CD4-positive, alpha-beta T cell (primary cell): ENCODE measurements at places on chromosomes 5 and 9.

- DNase-seq = no peak
Measured at GRCh38 chr9:18520416-18521047, 46.6 kb downstream of the ADAMTSL1 start.

GRCh38 chr5:19676895-19677294 lies 311.1 kb downstream of the CDH18 start:
- no peak for DNase-seq

GRCh38 chr5:23012842-23013241 lies 159.7 kb upstream of the CDH12 start:
- no peak for DNase-seq

DNA sequence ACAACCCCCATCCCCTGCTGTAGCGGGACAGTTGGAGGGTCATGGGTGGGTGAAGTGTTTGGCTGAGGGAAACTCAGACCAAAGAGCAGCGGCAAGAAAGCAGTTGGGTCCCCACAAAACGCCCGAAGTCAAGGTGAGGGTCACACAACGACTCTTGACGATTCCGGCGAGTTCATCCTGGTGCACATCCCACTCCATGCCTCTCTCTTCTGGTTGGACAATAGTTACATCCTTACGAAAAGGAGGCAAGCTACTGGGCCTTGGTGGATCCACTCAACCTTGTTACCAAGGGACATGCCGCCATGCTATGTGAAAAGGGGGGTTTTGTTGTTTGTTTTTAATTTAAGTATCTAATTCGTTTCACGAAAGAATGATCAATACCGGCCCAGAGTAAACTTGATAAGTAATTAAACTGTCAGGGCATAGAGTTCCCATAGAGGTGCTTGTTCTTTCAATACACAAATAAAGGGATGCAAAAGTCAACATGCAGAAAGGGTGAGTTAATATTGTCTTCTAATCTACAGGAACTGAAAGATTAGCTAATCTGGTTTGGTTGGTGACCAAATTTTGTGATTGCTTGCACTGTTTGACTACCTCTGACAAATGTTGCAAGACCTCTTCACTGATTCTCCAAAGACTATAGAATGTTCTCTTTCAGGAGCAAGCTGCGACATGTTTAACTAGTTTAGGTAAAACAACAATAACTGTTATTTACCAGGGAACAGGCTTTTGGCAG lies 732 bp upstream of the SMIM15 start:
- DNase-seq = no peak

DNA sequence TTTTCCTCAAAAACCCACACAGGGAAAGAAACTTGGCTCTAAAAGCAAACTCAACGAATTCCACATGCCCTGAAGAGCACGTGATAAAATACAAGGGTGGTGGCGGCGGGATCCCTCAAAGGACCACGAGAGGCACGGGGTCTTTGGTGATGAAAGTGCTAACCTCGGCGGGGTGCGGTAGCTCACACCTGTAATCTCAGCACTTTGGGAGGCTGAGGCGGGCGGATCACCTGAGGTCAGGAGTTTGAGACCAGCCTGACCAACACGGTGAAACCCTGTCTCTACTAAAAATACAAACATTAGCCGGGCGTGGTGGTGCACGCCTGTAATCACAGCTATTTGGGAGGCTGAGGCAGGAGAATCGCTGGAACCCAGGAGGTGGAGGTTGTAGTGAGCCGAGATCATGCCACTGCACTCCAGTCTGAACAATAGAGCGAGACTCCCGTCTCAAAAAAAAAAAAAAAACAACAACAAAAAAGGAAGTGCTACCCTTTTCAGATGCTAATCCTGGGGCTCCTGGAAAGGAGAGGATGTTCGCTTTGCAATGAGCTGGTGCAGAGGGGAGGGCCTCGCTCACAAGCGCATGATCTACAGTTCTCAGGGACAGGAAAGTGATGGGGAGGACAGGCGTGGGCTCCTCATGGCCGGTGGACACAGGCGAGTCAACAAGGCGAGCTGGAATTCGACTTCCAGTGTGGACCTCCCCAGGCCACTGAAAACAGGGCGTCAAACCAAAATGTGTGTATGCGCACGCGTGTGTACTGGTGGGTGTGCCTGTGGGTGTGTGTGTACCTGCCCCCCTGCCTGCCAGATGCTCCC lies 54.1 kb downstream of the USP20 start:
- DNase-seq = no peak

- DNase-seq = no peak
Measured at GRCh38 chr9:127319366-127320114, 55.0 kb downstream of the GARNL3 start.

- DNase-seq = no peak
Measured at GRCh38 chr9:120522558-120522957, 57.4 kb downstream of the CDK5RAP2 start.

DNA sequence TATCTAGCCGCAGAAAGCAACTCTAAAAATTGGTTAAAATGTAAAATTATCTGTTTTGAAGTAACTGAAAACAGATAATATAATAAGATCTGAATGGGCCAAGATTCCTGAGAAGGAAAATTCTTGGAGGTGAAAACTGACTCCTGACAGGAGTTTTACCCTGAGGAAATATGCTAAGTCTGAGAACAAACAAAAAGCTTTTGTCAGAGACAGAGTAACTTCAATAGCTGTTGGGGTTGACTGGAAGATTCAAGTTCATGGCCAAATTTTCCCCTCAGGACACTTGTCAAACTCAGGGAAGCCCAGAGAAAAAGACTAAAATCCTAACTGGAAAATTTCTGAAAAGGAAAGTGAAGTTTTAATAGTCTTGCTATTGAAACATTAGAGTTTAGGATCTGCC lies 5.7 kb downstream of the PCDHB4 start:
- no peak for DNase-seq

DNA sequence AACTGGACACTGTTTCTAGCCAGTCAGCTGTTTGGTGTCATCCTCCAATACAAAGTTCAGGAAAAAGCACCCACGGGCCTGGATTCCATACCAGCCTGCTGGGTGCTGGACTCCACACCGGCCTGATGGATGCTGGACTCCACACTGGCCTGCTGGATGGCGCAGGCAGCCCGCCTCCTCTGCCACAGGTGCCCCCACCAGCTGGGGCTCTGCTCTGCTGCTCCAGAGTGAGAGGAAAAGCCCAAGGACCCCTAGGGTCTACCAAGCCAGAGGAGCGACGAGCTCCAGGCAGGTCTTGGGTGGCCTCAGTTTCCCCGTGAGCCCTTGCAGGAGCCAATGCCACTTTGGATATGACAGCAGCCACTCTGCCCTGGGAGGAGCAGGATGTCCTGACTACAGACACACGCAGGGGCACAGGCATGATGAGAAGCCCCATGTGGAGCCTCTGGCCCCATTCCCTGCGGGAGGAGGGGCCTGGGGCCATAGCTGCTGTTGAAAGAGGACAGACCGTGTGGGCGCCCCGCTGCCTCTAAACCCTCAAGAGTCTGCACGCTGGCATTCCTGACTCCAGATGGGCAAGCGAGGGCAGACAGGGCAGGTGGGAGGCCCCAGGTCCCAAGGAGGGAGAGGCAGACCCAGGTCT lies 141.6 kb downstream of the OLFM1 start:
- no peak for DNase-seq

DNA sequence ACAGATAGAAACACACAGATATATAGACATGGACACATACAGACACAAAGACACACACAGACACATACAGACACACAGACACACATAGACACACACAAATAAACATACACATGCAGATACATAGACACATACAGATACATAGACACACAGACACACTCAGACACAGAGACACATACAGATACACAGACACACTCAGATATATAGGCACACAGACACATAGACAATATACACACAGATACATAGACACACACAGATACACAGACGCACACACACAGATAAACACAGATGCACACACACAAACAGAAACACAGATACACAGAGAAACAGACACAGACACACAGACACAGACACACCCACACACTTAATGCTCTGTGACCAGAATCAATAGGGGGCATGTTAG lies 156.8 kb downstream of the IRX2 start:
- no peak for DNase-seq

DNA sequence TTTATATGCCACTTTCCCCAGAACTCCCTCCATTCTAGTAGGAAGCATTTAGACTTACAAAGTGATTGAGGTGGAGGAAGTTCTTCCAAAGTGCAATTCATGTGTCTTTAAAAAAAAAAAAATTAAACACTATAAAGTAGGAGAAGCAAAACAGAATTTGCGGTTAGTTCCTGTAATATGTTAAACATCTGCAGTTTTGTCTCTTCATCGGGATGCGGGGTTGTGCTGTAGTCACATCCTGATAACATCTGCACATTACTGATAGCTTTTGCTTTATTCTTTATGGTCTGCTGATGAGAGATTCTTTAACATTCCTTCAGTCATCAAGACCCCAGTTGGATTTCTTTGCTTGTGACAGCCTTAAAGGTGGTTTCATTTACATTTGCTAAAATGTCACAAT lies 694.3 kb downstream of the NR2F1-AS1 start:
- no peak for DNase-seq

DNA sequence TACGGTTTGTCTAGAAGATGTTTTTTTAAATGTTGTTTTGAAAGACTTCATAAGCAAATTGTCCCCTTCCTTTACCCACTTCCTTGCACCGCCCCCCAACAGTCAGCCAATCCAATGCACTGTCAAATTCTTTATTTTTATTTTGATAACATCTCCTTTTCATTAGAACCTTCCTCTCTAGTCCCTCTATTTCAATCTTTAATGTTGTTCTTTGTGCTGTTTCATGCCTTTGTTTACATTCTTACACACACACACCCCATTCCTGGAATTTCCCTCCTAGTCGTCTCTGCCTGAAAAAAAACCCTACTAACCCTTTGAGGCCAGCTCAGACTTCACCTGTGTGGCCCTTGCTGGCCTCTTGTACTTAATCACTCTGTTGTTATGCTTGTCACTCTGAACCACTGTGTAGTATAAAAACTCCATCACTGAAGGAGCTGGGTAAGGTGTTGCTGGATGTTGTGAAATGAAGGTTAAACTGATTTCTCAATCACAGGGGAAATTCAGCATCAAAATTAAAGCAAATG lies 133.4 kb downstream of the UGCG start:
- DNase-seq = peak; percentile 37

- DNase-seq = no peak
Measured at GRCh38 chr9:107631788-107632187, 142.2 kb upstream of the KLF4 start.

- DNase-seq = no peak
Measured at GRCh38 chr5:165400086-165400485, 1894.7 kb downstream of the MAT2B start.

- DNase-seq = no peak
Measured at GRCh38 chr5:102600964-102601363, 102.2 kb upstream of the SLCO6A1 start.

DNA sequence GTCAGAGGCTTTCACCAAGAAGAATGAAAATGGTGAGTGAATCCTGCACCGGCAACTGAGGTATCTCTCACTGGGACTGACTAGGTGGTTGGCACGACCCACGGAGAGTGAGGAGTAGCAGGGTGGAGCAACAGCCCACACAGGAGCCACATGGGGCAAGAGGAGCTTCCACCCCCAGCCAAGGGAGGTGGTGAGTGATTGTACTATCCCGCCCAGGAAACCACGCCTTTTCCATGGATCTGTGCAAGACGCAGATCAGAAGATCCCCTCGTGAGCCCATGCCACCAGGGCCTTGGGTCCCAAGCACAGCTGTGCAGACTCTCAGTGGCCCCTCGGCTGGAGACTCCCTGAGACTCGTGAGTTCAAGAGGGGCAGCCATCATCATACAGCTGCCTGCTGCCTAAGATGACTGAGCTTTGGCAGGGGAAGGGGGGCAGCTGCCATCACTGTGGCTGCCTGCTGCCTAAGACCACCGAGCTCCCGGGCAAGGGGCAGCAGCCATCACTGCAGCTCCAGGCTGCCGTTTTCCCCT lies 229.5 kb downstream of the AP3B1 start:
- no peak for DNase-seq

DNA sequence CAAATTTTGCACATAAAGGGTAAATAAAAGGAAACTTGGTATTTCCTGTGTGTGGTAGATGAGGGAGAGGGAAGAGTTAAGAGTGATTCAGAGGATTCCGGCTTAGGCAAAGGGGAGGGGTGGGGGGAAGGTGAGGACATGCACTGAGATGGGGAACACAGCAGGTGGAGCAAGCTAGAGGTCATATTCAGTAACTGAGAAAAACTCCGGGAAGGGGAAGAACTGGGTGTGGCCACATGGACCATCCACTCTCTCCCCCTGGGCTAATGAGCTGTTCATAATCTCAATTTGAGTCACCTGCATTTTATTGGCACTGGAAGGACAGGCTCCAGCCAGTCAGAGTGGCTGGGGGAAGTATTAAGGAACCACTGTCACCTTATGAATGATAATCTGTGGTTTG lies 45.1 kb upstream of the UGCG start:
- no peak for DNase-seq

DNA sequence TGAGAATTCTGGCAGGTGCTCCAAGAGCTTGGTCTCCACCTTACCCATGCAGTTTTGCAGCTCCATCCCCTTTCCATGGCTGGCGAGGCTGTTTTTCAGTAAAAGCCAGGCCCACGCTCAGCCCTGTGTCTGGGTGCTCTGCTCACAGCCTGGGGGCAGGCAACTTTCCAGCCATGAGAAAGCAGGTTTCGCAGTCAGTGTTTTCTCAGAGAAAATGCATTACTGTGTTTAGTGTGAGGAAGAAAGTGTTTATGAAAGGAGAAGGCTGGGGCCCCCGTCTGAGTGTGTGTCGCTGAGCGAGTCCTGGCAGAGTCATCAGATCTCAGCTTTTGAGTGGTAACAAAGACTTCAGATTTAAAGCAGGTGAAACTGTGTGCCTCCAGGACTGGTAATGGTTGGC lies 248.1 kb downstream of the IRX1 start:
- no peak for DNase-seq

DNA sequence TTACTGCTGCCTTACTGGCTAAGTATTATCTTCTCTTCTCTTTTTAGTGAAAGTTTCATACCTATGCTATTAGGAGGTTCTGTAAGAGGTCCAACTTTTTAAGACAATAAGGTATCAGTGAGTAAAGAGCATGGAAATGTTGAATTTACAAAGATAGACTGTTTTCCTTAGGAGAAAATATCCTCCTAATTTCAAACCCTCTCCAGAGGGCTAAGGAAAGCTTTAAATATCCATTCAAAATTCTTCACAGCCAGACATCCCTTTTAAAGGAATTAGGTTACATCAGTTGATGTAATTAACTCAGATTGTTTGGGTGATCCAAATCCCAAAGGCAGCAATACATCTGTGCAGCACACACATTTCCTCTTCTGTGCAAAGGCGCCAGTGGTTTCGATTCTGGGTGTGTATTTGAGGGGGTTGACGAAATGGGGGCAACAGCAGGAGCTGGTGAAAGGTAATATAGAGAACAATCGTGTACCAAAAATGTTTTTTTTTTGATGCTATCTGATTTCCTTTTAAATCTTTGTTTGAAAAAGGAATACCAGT lies 273.8 kb upstream of the RPS23 start:
- no peak for DNase-seq

DNA sequence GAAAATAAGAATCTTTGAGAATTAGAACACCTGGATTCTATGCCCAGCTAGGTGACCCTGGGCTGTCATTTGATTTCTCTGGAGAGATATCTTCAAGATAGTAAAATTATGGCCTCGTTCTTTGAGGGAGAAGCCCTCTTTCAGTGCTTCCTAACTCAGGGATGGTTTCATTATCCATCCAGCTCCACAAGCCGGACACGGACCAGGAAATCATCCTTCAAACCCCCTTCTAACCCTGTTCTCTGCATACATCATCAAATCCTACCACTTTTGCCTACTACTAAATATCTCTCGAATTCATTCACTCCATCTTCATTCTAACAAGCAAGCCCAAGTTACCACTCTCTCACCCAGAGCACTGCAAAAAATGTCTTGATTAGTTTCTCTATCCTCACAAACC lies 57.2 kb downstream of the MAPKAP1 start:
- DNase-seq = no peak

GRCh38 chr5:164449460-164449859 lies 944.0 kb downstream of the MAT2B start:
- DNase-seq = no peak

GRCh38 chr5:180596668-180597231 lies 5.5 kb upstream of the SCGB3A1 start:
- DNase-seq = no peak
